Keratinocyte (primary cell): ENCODE measurements at places on chromosomes 12 and 14.

GRCh38 chr12:48366131-48366530, 15.4 kb upstream of the ZNF641 start:
- H3K27me3 ChIP-seq, result no peaks in the 10 kb centered on the region
- H3K4me1 ChIP-seq, result no peaks in the 10 kb centered on the region
- no peak for DNase-seq
- H3K4me3 ChIP-seq, result no peak overlapping the region

- H3K27ac ChIP-seq, result peak overlapping the region; percentile 82
- H3K4me3 ChIP-seq, result peak overlapping the region; percentile 7
- no peaks in the 10 kb centered on the region for H3K27me3 ChIP-seq
- H3K4me1 ChIP-seq, result peaks cover 29% of the 10 kb centered on the region
- H3K36me3 ChIP-seq, result no peaks in the 10 kb centered on the region
Observed at GRCh38 chr12:62785941-62786559, 148.9 kb downstream of the PPM1H start.

GRCh38 chr14:74595006-74595735, 16.9 kb downstream of the LTBP2 start:
- no peak overlapping the region for H3K4me3 ChIP-seq
- no peak for DNase-seq
- peaks cover 21% of the 10 kb centered on the region for H3K36me3 ChIP-seq
- H3K27me3 ChIP-seq, result no peaks in the 10 kb centered on the region
- peaks cover 23% of the 10 kb centered on the region for H3K4me1 ChIP-seq

- H3K4me3 ChIP-seq, result no peak overlapping the region
- no peaks in the 10 kb centered on the region for H3K27me3 ChIP-seq
- no peak overlapping the region for H3K27ac ChIP-seq
- H3K4me1 ChIP-seq, result peaks cover 25% of the 10 kb centered on the region
Observed at GRCh38 chr12:89166525-89166934, 185.8 kb downstream of the DUSP6 start.

GRCh38 chr14:67820428-67820971, 921 bp downstream of the RAD51B start:
- H3K4me3 ChIP-seq, result peak overlapping the region; percentile 91
- H3K4me1 ChIP-seq, result peaks cover 11% of the 10 kb centered on the region
- H3K27ac ChIP-seq, result peak overlapping the region; percentile 76
- no peaks in the 10 kb centered on the region for H3K36me3 ChIP-seq
- no peak for DNase-seq

DNA sequence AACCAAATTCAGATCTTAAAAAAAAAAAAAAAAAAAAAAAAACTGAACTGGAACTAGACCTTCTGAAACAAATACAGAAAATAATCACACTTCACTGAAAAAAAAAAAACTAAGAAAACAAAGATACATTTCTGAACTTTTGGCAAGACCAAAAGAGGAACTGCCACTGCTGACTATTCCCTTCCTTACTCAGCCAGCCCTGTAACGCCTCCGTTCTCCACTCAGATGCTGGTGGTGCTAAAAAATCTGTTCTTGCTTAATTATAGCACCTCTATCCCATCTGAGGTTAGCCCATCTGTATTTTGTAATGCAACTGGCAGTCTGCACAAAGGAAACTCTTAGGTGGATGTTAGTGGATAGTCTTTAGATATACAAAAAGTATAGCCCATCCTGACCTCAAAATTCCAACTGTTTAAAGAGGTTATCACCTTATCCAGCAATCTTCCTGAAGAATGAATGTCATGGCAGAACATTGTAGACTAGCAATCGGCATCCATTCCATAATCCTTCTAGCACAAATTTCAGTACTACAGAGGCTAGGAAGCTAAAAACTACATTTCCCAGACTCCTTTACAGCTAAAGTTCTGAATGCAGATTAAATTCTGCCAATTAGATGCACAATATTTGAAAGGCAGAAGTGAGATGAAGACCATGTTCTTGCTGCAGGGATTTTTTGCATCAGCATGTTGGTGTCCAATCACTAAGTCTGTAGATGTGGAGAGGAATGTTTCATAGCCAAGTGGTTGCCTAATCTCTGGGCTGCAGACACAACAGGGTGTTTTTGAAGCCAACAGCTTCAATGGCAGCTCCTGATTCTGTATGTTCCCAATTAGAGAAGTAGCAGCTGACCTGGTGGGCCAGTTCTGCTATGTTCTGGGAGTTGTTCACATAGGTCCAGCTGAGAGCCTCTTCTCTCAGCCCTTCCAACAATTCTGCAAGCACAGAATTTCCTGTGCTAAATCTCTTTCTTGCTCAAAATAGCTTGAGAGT, 5.7 kb downstream of the MAP3K9 start:
- H3K36me3 ChIP-seq, result peaks cover 12% of the 10 kb centered on the region
- H3K4me1 ChIP-seq, result peaks cover 8% of the 10 kb centered on the region
- no peaks in the 10 kb centered on the region for H3K27me3 ChIP-seq
- no peak overlapping the region for H3K4me3 ChIP-seq

GRCh38 chr12:49945394-49946080, 5.0 kb upstream of the AQP2 start:
- no peaks in the 10 kb centered on the region for H3K36me3 ChIP-seq
- H3K27ac ChIP-seq, result no peak overlapping the region
- H3K27me3 ChIP-seq, result peaks cover 6% of the 10 kb centered on the region
- H3K4me3 ChIP-seq, result no peak overlapping the region

- no peaks in the 10 kb centered on the region for H3K36me3 ChIP-seq
- H3K27ac ChIP-seq, result no peak overlapping the region
- no peaks in the 10 kb centered on the region for H3K27me3 ChIP-seq
Observed at GRCh38 chr12:103241184-103241583, 254.6 kb downstream of the C12orf42 start.

- no peaks in the 10 kb centered on the region for H3K4me1 ChIP-seq
- no peak for DNase-seq
- no peaks in the 10 kb centered on the region for H3K27me3 ChIP-seq
- H3K27ac ChIP-seq, result no peak overlapping the region
- H3K36me3 ChIP-seq, result no peaks in the 10 kb centered on the region
- H3K4me3 ChIP-seq, result no peak overlapping the region
Observed at GRCh38 chr12:90292183-90292582, 583.5 kb upstream of the ATP2B1 start.

- no peak overlapping the region for H3K4me3 ChIP-seq
- H3K27ac ChIP-seq, result no peak overlapping the region
- H3K27me3 ChIP-seq, result no peaks in the 10 kb centered on the region
- peaks cover 14% of the 10 kb centered on the region for H3K36me3 ChIP-seq
Observed at GRCh38 chr12:70338531-70338930, 27.6 kb upstream of the KCNMB4 start.

GRCh38 chr14:104094056-104094708, 8.7 kb downstream of the ASPG start:
- no peak overlapping the region for H3K4me3 ChIP-seq
- H3K27me3 ChIP-seq, result peaks cover 4% of the 10 kb centered on the region
- no peaks in the 10 kb centered on the region for H3K4me1 ChIP-seq
- H3K36me3 ChIP-seq, result no peaks in the 10 kb centered on the region

DNA sequence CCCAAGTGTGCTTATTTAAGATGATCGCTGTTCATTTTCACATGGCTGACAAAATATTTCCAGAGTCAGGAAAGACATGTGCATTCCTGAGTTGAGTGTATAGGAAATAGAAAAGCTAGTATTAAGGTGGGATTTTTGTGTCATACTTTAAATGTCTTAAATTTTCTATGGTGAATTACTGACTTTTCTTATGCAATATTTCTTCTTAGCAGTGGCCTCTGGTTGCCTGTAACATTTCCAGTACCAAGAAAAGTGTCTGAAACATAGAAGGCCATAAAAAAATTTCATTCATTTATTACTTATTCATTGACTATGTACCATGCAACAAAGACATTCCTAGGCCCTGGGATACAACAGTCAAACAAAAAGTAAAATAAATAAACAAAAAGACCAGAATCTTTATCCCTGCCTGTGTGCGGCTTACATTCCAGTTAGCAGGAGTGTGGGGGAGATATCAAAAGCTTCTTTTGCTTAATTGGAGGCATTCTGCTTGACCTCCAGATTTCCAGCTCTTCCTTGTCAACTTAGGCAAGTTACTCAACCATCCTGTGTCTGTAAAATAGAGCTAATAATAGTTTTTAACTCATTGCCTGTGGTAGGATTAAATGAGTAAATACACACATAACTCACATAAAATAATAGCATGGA, 216.3 kb upstream of the FLRT2 start:
- no peak overlapping the region for H3K27ac ChIP-seq
- no peak overlapping the region for H3K4me3 ChIP-seq
- no peaks in the 10 kb centered on the region for H3K27me3 ChIP-seq
- H3K4me1 ChIP-seq, result no peaks in the 10 kb centered on the region

DNA sequence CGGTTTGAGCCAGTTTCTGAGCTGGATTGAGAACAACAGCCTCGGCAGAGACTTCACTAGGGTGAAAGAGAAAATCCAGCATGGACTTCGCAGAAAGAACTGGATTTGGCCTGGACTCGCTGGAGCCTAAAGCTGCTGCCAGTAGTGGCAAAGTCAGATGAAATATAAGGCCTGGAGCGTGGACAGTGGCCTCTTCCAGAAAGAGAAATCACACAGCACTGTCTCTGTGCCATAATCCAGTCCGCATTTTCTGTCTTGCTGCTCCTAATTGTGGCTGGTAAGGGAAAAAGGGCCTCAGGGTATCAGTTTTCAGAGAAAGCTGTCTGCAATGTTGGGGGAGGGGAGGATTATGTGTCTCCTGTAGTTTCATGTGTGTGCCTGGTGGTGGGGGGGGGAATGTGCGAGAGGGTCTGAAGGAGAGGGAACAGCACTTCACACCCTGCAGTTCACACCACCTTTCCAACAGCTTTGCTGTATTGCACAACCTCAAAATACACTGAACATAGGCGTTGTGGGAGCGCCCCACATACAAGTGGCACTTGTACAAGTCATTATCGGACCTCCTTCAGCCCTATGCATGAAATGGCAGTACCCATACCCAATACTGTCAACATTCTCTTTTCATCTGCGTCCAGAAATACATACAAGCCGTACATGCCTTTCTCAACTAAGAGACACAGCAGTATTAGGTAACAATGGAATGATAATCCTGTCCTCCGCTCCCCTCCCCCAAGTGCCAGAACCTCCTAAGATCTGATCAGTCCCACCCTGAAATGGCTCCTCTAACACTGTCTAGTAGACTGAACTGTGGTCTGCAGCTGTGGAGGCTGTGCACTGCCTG, 107.5 kb upstream of the ATF7IP start:
- H3K4me3 ChIP-seq, result no peak overlapping the region
- no peaks in the 10 kb centered on the region for H3K27me3 ChIP-seq
- peaks cover 44% of the 10 kb centered on the region for H3K4me1 ChIP-seq
- peak overlapping the region; percentile 82 for H3K27ac ChIP-seq
- no peaks in the 10 kb centered on the region for H3K36me3 ChIP-seq

DNA sequence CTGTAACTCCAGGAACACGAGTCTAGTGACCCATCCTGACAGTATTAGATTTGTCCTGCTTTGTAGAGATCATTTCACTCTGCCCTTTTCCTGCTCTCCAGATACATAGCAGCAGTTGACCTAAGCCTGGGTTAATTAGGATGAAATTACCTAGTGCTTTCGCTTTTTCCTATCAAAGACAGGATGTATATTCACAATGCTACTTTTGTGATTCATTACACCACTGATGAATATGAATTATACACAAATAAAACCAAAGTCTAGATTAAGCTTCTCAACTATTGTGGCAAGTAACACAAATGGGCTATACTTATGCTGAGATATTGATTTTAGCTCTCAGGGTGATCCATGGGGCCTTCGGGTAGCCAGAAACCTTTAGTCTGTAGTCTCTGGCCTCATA, 17.9 kb downstream of the CERS5 start:
- H3K4me1 ChIP-seq, result no peaks in the 10 kb centered on the region
- no peak overlapping the region for H3K4me3 ChIP-seq
- no peak overlapping the region for H3K27ac ChIP-seq

- no peak overlapping the region for H3K4me3 ChIP-seq
- DNase-seq, result no peak
- peaks cover 10% of the 10 kb centered on the region for H3K27me3 ChIP-seq
- H3K36me3 ChIP-seq, result no peaks in the 10 kb centered on the region
- no peak overlapping the region for H3K27ac ChIP-seq
Observed at GRCh38 chr14:76820700-76821099, 5.5 kb upstream of the LRRC74A start.
